ENCODE measurements at places on chromosomes 16 and 17.

DNA sequence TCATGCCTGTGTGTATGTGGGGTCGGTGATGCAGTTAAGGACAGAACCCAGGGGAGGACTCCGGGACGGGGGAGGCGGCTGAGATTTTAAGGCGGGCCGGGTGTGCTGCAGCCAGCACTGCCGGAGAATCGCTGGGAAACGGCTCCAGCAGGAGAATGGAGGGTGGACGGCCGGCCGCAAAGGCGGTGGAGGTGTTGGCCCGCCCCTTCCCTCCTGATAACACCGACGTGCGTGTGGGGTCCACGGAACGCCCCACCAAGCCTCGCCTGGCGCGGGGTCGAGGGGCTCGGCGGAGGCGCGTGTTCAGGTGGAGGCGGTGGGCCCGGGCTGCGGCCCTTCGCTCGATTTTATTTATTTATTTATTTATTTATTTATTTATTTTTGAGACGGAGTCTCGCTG is 633 bp downstream of the ZNF843 start:
- DNase-seq = no peak

DNA sequence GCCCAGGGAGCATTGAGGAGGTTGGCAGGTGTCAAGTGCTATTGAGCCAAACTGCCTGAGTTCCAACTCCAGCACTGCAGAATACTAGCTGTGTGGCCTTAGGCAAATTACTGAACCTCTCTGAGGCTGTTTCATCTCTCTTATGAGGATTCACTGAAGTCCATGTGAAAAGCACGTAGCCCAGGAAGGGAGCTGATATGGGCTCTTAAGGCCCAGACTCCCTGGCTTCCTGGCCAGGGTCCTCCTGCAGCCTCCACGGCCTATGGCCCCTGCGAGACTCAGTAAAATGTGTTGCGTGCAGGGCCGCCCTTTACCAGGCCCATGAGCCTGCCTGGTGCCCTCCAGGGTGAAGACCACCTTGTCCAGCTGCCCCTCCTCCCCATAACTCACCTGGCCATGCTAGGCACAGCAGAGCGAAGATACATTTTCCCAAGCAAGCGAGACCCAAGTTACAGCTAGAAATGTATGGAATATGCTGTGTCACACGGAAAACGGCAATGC is 133.7 kb upstream of the TNRC6C start:
- no peak for DNase-seq

- no peak for DNase-seq
These were observed 68.2 kb upstream of the XYLT1 start for GRCh38 chr16:17538927-17539326.

DNA sequence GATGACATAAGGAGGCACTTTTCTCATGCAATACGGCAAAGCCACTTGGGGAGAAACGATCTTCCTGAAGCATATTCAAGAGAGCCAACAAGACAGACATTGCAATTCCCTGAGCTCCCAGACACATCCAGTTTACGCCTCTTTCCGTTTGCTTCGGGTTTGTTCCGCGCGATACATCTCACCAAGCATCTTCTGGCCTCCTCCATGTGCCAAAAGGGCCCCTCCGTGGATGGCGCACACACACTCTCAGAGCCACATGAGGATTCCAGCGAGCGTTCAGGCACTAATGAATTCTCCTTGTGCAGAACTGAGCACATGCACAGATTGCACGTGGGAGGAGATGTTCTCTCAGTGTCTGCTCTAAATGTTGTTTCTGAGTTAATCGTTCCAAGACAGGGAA is 146.7 kb upstream of the SHISA6 start:
- no peak for DNase-seq

- DNase-seq = no peak
These were observed 13.2 kb downstream of the SLC7A5 start for GRCh38 chr16:87855852-87856715.

DNA sequence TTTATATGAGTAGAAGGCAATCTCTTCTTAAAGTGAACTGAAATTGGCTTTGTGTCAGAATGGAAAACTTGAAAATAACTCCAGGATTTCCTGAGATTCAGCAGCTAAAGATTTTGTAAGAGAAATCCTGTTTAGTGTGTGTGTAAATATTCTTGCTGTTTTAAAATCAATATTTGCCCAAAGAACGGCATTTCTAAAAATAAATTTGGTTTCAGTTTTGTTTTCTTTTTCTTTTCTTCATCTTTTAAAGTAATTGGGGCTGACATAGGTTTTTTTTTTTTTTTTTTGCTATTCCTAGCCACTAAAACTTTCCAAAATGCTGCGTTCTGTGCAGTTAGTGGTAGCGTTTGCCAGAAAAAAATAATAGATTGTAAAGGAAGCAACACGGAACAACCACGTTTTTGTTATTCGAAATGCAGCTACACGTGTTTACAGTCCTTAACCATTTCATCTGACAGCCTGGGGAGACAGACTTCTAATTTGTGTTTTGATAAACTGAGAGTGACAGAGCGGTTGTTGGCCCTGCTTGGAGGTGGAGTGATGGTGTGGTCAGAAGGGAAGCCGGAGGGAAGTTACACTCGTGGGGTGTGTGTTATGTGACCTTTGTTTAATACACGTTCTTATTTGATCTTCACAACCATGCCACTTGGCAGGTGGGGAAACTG is 21.6 kb upstream of the SMPD3 start:
- no peak for DNase-seq

DNA sequence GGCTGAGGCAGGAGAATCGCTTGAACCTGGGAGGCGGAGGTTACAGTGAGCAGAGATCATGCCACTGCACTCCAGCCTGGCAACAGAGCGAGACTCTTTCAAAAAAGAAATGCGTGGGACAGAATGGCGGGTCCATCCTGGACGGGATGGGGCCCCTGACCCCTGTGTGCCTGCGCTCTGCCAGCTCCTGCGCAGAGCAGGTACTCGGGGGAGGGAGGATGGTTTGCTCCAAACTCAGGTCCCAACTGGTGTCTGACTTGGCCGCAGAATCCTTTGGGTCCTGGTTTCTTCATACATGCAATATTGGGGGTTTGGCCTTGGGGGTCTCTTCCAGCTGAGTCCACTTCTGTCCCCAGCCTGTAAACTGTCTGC is 10.4 kb downstream of the CHMP6 start:
- DNase-seq = no peak

DNA sequence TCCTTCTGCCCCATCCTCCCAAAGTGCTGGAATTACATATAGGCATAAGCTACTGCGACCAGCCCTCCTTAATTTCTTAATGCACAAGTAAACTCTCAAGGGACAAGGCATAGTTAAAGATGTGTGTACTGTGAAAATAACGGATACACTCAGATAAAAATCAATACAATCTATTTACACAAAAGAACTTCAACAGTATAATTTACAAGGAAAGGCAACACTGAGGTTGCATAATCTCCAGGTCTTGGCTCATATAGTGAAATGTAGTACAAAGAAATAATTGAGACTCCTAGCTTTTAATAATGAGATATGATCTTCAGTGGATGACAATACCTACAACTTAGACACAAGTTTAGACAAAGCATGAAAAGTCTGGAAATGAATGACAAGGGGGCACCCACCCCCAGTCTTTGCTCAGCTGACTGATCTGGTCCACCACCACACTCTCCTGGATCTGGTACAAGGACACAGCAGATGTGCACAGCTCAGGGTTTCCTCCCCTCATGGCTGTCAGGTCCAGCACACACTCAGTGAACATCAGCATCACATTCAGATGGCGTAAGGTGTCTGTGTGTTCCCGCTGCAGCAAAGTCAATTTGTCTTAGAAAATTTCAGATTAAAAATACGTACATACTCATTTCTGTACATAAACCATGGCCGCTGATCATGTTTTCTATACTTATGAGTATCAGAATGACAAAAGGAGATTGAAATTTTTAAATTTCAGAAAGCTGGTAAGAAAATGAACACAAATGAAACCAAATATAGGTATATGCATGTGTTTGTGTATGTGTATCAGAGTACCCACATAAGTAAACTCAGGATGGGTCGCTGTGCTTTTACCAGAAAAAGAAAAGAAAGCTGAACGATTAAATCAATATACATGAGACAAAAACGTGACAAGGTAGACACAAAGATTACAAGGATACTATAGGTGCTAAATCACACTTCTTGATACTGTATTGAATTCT is 33.7 kb upstream of the ALDH3A1 start:
- DNase-seq = no peak
